Fibroblast of skin of abdomen (primary cell): ENCODE measurements at places on chromosomes 7 and 10.

DNA sequence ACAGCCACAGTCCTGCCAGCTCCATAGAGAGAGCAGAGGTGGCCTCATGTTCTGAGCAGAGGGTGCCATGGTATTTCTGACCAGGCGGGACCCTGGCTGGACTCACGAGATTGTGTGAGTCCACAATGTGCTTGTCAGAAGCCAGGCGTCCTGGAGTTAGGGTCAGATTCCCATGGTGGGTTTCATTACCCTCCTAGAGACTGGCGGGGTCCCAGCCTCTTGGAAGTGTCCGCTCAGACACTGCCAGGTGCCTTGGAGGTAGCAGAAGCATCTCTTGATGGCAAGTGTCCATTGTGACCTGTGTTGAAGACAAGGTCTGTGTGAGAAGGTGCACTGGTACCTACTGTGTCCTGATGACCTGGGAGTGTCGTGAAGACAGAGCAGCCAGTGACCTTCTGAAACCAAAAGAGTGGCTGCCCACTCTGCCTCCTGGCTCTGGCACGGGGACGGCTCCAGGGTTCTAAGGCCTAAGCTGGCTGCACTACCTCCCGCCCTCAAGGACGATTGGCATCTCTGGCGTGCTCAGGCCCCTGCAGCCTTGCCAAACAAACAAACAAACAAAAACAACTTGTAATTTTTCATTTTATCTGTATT is 56.8 kb downstream of the MGMT start:
- DNase-seq: no peak

GRCh38 chr10:61721431-61721830 is 58.7 kb downstream of the CABCOCO1 start:
- DNase-seq: no peak

DNA sequence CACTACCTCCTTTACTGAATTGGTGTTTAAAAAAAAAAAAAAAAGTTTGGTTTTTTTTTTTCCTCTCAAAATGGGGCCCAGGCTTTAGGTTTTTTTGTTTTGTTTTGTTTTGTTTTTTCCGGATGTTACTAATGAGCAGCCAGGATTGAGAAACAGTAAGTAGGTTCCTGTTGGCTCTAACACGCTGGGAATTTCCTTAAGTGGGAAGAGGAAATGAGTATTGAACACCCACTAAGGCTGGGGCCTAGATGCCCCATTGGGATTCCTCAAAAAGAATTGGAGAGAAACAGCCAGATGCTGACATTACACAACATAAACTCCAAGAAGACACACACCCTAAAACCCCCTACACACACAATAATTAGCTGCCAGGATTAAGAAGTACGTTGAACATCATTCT is 102.2 kb upstream of the NANOS1 start:
- DNase-seq: no peak

DNA sequence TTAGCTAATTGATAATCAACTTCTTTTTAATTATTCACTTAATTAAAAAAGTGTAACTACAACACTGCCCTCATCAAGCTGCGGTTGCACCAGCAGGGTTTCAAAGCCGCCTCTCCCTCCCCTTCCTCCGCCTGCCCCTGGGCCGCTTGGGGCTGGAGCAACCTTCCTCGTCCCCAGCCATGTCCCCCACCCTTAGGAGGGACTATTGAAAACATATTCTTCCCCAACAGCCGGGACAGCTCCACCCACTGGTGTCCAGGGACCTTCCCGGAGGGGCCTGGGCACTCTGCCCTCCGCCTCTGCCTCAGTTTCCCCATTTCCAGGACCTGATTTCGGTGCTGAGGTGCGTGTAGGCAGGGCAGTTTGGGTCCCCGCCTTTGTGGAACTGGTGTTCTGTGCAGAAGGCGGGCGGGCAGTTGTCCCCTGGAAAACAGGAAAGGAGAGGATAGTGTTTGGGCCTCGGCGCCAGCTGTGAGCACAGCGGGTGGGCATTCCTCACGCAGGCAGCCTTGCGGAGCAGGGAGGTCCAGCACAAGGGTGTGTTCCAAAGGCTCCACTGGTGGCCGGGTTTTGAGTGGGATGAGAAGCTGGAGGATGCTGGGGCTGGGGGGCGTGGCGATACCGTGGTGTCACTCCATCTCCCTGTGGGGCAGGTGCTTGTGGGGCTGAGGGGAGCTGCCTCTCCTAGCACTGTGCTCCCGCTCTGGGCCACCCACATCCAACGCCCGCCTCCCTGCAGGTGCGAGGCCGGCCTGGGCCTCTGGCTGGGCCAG is 15.7 kb downstream of the UNCX start:
- DNase-seq: no peak

DNA sequence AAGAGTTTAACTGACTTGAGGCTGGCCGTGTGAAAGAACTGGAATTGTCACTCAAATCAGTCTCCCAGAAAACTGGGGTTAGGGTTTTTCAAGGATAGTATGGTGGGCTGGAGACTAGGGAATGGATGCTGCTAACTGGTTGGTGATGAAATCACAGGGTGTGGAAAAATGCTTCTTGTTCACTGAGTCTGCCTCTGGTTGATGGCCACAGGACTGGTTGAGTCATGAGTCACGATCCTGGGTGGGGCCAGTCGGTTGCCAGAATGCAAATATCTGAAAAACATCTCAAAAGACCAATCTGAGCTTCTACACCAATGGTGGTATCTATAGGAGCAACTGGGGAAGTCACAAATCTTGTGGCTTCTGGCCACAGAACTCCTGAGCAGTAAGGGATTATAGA is 16.3 kb upstream of the BAMBI start:
- DNase-seq: peak; percentile 88

GRCh38 chr7:143354965-143355364 is 7.5 kb downstream of the FAM131B start:
- no peak for DNase-seq

GRCh38 chr10:50538555-50539398 is 85.0 kb downstream of the SGMS1 start:
- no peak for DNase-seq

GRCh38 chr10:125118011-125118611 is 42.3 kb downstream of the CTBP2 start:
- DNase-seq: peak; percentile 24

DNA sequence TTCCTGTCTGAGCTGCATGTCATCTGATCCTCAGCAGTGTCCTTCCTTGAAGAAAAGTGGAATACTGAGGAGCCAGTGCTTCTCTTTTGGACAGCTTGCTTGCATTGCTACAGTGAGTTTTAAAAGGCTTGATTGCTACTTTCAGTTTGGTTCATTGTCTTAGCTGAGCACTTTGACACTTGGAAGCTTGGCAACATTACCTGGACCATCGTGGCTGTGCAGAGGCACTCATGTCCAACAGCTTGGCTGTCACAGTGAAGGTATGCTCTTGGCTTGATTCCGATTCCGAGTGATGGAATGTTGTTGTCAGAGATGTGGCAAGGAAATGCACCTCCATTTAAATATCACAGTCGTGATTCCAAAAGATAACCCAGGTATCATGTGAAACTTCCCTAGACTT is 102.4 kb downstream of the FAS start:
- DNase-seq: no peak

- DNase-seq: no peak
Observed at GRCh38 chr7:74182453-74183090, 8.4 kb downstream of the EIF4H start.

- DNase-seq: no peak
Observed at GRCh38 chr10:71889388-71889987, 38.4 kb upstream of the PSAP start.

DNA sequence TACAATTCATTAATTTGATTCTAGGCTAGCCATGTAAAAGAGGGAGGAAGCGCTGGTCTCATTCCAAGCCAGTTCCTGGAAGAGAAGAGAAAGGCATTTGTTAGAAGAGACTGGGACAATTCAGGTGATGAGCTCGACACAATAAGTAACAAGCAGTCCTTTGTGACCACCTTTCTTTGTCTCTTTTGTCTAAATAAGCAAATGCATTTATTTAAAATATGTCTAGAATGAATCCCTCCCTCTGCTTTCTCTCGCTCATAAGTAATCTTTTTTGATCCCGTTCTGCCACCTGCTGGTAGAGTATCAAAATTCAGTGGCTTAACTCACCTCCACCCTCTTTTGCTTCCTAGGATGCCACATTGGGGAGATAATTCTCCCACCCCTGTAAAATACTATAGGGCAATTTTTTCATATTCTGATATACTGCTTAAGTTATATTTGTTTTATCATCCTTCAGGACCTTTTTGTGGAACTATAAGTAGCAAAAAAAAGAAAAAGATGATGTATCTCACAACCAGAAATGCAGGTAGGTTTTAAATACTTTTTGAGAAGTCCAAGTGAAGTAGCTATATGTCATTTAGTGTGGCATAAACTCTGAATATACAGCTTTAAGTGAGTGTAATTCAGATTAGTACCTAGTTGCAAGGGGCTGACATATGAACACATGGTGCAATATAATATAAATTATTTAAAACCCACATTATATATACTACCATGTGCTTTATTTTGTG is 91.5 kb downstream of the GSDME start:
- peak; percentile 48 for DNase-seq

- no peak for DNase-seq
Observed at GRCh38 chr7:5827755-5828154, 46.3 kb upstream of the RNF216 start.

- DNase-seq: no peak
Observed at GRCh38 chr10:48216744-48217143, 57.8 kb downstream of the FRMPD2 start.

DNA sequence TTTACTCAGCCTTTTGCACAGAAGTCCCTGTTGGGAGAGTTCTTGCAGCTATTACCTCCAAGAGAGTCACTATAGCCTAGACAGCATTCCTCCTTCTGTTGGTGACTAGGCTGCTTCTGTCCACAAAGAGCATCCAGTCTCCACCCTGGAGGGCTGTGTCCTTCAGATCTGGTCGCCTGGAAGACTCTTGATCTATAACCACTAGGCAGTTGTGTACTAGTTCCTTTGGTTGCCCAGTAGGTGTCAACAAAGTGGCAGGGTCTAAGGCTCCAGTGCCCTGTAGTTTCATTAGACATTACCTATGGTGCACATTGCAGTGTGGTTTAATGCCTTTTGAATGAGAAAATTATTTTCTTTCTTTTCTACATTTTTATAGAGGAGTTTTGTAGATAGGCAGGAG is 11.3 kb upstream of the AKR1C2 start:
- DNase-seq: no peak

DNA sequence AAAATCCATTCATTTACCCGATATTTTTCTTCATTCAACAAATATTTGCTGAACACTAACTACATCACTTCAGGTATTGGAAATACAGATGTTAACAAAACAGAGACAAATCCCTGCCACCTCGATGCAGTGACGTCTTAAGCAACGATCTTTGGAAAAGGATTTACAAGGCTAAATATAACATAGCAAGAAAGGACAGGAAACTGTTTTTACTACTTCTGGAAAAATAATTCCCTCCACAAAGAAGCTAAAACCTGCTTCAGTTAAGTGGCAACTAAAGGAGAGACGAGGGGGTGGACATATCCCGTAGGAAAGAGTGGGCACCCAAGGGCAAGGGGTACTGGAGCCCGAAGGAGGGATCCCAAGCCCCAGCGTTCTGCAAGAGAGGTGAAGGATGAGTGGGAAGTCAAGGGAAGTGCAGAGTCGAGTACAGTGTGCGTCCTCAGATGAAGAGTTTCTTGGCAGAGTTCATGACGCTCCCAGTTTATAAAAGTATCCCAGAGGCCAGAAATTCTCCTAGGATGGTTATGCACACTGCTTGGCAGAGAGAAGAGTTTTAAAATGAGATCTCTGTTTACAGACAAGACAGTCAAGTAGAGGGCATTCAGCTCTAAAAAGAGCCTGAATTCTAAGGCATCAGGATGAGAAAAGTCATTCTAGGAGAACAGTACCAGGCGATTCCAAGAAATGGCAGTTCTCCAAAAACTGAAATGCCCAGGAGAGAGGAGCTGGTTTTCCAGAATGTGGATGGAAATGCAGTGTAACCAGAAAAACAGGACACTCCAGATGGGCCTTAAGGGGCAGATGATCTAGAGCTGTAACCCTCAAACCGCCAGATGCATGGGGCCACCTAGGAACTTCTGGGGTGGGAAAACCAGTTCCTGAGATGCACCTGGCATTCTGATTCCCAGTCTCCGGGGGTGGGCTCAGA is 97.3 kb downstream of the GRB10 start:
- no peak for DNase-seq

DNA sequence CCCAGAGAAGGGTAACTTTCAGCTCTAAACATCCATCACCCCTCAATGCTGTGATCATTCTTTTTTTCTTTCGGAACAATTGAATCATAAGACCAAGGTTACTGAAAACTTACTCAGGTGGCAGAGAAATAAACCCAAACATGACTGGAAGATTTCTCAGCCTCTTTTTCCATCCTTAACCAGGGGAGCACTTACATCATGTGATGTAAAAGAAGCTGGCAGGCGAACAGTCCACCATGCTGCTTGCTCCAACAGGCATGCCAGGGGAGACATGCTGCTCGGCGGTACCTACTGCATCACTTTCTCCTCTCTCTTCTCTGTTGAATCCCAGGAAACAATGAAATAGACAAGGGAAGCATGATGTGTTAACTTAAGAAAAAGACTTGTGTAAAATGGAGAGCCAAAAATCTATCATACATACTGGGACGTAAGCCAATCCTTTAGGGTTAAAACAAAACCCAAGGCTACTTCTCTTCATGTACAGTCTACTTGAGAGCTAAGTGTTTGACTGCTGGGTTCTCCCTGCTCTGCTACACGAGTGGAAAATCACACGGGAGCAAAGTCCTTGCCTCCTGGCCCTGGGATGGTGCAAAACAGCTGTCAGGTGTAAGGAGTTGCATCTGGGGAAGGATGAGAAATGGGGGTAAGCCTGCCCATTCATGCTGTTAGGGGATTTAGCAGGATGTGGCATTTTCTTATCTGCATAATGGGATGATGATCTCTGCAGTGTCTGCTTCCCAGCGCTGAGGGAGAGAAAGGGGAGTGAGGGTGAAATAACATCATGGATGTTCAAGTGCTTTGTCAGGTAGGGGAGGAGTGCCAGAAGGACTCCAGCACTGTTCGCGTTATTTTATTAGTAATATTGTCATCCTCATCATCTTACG is 64.3 kb upstream of the ZNF438 start:
- DNase-seq: no peak

DNA sequence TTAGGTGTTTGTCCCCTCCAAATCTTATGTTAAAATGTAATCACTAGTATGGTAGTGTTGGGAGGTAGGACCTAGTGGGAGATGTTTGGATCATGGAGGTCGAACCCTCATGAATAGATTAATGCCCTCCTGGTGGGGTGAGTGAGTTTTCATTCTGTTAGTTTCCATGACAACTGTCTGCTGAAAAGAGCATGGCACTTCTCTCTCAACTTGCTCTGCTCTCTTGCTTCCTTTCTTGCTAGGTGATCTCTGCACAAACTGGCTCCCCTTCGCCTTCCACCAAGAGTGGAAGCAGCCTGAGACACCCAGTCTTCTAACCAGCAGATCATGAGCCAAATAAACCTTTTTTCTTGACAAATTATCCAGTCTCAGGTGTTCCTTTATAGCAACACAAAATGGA is 853.9 kb downstream of the SORCS1 start:
- no peak for DNase-seq

- DNase-seq: peak; percentile 44
Observed at GRCh38 chr10:28892818-28893547, 215.7 kb downstream of the BAMBI start.

GRCh38 chr7:72445075-72445474 is 32.9 kb upstream of the CALN1 start:
- no peak for DNase-seq
